Activated naive CD4-positive, alpha-beta T cell treated with anti-CD3 and anti-CD28 coated beads for 36 hours (primary cell): ENCODE measurements at places on chromosomes 16 and 17. TPM values are rescaled to one million over a fixed set of nuclear protein-coding genes. Genes with fewer than 3 reads are reported as not detected.

GRCh38 chr17:78174346-78174869 lies 6.0 kb downstream of the SYNGR2 start:
- no peak for DNase-seq

DNA sequence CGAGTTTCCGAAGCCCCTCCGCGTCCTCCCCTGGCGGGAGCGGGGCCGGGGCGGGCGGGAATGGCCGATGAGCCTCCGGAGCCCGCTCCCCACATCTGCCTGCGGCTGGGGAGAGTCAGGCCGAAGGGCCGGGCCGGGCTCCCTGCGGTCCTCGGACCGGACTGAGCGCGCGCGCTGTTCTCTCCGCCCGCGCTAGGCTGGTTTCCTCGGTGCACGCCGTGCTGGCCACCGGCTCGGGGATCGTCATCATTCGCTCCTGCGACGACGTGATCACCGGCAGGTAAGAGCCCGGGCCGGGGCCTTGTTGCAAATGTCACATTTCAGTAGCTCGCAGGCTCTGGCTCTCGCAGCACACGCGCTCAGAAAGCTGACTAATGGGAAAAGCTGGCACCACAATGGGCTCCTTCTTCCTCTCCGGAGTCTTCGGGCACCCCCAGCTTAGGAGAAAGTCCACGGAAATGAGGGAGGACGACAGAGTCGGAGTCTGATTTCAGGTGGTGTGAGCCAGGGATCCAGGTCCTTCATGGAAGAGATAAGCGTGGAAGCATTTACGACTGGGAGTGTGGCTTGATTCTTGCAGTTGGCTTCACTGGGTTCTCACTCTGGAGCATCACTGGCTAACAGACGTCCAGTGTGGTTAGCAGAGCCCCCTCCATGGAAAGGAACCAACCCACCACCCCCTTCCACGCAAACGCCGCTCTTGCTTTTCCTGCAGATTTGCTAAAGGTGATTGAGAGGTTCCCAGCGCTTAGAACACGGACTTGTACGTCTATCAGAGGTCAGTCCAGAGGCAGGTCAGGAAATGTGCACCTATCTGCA lies 715 bp downstream of the TLCD3A start:
- DNase-seq = peak; percentile 57

DNA sequence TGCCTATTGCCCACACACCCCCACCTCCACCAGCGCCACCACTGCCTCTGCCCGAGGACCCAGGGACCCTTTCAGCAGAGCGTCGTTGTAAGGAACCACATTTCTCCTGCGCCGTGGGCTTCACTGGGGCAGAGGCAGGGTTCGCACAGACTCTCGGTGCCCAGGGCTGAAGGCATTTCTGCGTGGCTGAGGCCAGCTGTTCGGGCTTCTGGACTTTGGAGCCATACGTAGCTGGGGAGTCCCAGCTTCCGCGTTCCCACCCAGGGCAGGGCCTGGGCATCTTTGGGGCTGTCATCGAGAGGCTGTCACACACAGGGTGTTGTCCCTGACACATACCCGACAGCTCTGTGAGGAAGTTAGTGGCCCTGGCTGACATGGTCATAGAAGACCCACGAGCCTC lies 16.0 kb upstream of the SMIM5 start:
- DNase-seq = no peak

HS3ST6 gene
- not detected for total RNA-seq

WNK4 gene
- total RNA-seq = 0.41 TPM

DNA sequence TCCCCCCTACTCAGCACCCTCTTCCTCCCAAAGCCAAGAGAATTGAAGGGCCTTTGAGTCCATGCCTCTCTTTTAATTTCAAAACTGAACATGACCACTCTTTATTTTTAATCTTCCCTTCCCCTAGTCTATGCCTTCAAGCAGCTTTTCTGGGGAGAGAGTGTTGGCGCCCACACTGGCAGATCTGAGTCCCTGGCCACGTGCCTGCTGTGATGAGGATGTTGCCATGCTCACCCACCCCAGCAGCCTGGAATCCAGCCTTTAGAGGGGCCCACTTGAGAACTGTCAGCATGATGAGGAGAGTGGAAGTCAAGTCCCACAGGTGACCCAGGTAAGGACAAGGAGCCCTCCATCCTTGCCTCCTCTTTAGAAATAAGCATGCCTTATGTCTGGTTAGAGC lies 20.3 kb upstream of the CACNG3 start:
- no peak for DNase-seq

GRCh38 chr16:8961811-8962390 lies 1.8 kb downstream of the USP7 start:
- DNase-seq = peak; percentile 20

DNA sequence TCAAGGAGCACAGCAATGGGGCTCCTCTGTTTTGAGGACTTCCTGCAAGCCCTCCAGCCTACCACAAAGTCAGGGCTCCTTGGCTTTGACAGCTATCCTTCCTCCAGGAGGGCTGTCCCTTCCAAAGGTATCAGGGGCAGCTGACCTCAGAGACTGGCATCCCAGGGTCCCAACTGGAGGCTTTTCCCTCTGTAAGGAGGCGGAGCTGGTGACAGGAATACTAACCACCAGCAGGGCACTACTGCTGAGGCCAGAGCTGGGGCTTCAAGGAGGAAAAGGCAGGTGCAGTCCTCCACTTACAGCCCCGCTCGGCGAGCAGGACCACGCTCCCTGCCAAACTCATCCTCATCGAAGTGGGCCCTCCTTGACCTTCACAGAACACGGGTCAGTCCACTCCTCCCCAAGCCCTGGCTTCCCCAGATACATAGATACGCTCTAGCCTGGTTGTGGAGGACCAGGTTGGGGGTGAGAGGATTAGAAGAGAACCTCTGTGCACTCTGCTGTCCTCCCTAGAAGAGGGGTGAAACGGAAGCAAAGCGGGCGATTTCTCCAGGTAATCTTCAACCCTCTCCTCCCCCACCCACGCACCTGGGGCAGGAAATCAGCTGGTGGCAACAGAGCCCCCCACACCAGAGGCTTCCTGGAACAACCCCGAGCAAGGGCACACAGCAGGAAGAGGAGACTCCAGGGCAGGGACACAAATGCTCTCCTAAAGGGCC lies 20.5 kb downstream of the ST3GAL2 start:
- peak; percentile 58 for DNase-seq

DNA sequence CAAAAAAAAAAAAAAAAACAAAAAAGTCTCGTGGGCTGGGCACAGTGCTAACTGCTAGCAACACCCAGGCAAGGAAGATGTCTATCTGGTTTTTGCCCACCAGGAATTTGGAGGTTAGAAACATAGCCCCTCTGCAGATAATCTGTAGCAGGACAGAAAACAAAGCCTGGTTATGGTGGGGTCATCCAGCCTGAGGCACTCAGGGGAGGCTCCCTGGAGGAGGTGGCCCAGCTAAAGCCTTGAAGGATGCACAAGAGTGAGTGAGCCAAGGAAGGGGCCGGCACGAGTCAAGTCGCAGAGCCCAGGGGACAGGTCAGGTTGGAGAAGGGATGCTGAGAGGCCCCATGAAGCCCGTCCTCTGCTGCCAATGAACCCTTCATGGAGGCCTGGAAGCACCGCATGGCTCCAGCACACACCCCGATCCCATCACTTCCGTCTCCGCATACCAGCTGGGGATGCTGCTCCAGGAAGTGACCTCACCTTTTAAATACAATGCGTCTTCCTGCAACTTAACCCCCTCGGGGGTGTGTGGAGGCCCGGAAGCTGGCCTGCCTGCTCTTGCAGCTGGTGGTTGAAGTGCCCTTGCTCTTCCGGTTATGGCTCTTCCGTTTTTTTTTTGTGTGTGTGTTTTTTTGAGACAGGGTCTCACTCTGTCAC lies 86.5 kb downstream of the ENGASE start:
- peak; percentile 60 for DNase-seq

GNG13 gene
- not detected for total RNA-seq

DNA sequence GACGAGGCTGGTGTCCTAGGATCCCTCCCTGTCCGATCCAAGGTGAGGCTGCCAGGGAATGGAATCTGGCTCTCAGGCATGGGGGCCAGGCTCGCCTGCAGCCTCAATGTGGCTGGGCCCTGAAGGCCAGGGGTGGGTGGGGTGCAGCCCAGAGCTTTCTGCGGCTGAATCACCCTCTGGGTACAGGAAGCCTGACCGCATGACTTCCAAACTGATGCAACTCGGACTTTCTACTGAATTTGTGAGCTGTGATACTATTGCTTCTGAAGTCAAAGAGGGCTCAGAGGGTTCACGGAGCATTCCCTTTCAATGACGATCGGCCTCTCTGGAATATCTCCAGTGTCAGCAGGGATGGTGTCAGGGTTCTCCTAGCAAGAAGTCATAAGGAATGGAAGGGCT lies 123.7 kb downstream of the METRNL start:
- DNase-seq = peak; percentile 4

DNA sequence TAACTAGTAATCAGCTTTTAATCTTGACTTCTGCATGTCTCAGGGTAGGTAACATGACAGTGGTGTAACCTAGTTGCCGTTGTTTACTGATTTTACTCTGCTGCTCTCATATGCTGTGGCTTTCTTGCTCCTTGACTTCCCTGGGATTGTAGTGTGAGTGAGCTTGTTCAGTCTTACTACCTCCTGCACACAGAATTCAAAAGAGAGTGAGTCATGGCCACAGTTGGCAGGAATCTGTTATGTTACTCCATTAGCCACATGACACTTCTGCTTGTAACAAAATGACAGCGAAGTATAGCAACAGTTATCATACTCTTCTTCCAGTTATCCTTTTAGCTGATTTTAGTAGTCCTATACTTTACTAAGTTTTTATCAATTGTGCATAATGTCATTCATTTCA lies 18.8 kb downstream of the TNRC6A start:
- DNase-seq = peak; percentile 66

OTOA gene
- total RNA-seq = not detected

GRCh38 chr17:77772461-77772897 lies 186.0 kb upstream of the TNRC6C start:
- peak; percentile 81 for DNase-seq

RAB11FIP4 gene
- total RNA-seq = 33.1 TPM

RAP1GAP2 gene
- 0.86 TPM for total RNA-seq

DNA sequence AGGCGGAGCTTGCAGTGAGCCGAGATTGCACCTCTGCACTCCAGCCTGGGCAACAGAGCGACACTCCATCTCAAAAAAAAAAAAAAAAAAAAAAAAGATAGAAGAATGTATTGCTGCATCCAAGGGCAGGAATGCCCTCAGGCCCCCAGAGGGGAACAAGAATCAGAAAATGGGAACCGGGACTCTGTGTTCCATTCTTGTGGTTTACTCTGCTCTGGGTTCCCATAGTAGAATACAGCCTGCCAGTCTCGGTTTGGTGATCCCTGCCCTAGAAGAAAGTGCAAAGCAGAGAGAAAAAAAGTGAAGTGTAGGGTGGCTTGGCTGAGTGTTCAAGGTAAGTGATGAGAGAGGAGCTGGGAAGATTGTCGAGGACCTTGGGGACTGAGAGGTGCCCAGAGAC lies 27.4 kb upstream of the KDM6B start:
- DNase-seq = no peak

DNA sequence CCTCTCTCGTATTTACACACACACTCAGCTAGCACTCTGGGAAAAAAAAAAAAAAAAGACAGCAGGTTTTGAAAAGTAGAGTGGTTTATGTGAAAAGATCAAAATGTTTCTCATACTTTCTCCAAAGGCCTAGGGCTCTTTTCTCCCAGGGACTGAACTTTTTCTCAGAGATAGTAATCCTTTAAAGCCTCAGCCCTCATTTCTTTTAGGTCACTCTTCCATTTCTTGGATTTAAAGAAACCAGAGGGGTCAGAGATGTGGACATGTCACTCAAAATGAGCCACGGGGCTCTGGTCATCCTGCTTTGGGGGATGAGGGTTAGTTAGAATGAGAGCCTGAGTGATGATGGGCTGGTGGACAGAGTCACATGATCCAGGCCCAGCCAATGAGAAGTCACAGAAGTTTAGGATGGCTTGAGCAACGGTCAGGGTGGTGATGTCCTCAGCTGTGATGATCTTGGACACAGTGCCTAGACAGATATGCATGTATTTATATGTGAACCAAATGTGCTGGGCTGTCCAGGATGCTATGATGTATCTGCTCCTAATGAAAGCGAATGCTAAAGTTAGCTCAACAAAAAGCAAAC lies 33.7 kb upstream of the AXIN2 start:
- DNase-seq = no peak

RNF40 gene
- total RNA-seq = 51.1 TPM

MEOX1 gene
- 0.12 TPM for total RNA-seq

PLA2G10 gene
- total RNA-seq = not detected

CCDC200 gene
- not detected for total RNA-seq

GRCh38 chr16:56211435-56211981 lies 20.2 kb downstream of the GNAO1 start:
- no peak for DNase-seq

- DNase-seq = peak; percentile 73
Observed at GRCh38 chr16:88703486-88704309, 2.5 kb downstream of the RNF166 start.

- DNase-seq = no peak
Observed at GRCh38 chr17:71632328-71632727, 488.5 kb upstream of the SOX9 start.

GRCh38 chr16:47388705-47389104 lies 72.2 kb downstream of the ITFG1 start:
- DNase-seq = no peak

CSH2 gene
- not detected for total RNA-seq

- DNase-seq = no peak
Observed at GRCh38 chr16:3776316-3776715, 59.0 kb upstream of the TRAP1 start.

DNA sequence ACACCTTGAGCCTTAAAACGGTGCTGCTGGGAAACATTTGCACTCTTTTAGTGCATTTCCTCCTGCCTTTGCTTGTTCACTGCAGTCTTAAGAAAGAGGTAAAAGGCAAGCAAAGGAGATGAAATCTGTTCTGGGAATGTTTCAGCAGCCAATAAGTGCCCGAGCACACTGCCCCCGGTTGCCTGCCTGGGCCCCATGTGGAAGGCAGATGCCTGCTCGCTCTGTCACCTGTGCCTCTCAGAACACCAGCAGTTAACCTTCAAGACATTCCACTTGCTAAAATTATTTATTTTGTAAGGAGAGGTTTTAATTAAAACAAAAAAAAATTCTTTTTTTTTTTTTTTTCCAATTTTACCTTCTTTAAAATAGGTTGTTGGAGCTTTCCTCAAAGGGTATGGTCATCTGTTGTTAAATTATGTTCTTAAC lies 4.4 kb downstream of the SOX9 start:
- DNase-seq = no peak

GRCh38 chr17:74296548-74296936 lies 22.5 kb downstream of the DNAI2 start:
- DNase-seq = peak; percentile 48

- DNase-seq = peak; percentile 92
Observed at GRCh38 chr17:42248351-42249179, 27.6 kb downstream of the STAT5B start.

DNA sequence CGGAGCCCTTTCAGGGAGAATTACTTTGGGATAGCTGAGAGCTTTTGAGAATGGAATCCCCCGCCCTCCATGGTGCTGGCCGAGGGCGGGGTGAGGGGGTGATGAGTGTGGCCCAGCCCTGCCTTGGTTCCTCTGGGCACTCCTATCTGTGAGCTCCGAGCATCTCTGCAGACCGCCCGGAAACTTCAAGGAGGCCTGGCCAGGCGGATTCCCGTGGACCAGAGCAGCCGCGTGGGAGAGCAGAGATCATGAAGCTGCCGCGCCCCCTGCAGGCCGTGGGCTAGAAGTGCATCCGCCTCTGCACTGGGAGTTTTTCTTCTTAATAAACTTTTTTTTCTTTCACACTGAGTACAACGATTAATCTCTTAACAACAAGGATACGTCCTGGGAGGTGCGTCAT lies 392.9 kb upstream of the EEF2KMT start:
- DNase-seq = peak; percentile 38
